Amniotic stem cell (primary cell): ENCODE measurements at places on chromosomes 5 and 9.

DNA sequence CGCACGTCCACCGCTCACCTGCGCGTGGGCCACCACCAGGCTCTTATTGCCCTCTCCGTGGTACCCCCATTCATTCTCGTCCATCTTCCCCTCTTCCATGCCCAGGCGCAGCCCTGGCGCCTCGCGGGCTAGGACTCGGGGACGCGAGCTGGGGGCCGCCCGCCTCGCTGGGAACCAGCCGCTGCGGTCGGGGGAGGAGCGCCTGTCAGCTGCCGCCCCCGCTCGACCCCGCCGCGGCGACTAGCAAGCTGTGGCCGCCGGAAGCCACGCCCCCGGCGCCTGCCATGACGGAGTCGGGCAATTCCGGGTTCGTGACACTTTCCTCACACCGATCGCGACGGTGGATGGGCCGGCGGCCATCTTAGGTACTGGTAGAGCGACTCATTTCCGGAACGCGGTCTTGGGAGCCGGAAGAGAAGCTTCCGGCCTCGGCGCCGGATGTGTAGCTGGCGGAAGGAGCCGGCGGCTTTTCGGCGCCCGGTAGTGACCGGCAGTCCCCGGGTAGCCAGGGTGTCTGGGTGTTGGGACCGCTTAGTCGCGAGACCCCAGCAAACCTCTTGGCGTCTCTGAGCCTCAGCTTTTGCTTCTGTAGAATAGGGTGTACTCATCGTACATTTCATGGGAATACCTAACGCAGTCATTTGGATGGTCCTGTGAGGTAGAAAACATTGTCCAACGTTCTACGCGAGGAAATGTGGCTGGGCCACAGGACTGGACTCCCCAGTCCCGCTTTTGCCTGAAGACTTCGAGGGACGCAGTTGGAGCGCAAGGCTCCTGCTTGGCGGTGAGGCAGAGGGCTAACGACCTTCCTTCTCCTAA is at the start of gene IPPK:
IPPK (minus strand) TSS at position 242 of the 819 bp plus-strand sequence; CDS start at position 99, 143 bp downstream.
- peak; percentile 97 for DNase-seq

DNA sequence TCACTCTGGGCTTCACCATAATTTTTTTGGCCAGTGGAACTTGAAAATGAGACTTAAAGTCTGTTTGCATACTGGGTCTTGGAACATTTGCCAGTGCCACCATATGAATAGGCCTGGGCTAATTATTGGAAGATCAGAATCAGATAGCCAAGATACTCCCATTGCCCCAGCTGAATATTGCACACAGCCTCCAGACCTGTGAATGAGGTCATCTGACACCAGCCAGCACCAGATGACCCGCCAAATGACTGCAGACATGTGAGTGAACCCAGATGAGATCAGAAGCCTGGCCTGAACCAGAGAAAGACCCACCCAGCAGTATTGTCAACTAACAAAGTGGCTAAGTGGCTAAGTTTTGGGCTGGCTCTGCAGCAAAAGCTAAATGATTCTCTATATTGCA is 220.5 kb upstream of the MPDZ start:
- DNase-seq = no peak

GRCh38 chr9:4099976-4100735 is 199.7 kb downstream of the GLIS3 start:
- DNase-seq = no peak

GRCh38 chr5:68258531-68258930 is 43.0 kb downstream of the PIK3R1 start:
- no peak for DNase-seq

DNA sequence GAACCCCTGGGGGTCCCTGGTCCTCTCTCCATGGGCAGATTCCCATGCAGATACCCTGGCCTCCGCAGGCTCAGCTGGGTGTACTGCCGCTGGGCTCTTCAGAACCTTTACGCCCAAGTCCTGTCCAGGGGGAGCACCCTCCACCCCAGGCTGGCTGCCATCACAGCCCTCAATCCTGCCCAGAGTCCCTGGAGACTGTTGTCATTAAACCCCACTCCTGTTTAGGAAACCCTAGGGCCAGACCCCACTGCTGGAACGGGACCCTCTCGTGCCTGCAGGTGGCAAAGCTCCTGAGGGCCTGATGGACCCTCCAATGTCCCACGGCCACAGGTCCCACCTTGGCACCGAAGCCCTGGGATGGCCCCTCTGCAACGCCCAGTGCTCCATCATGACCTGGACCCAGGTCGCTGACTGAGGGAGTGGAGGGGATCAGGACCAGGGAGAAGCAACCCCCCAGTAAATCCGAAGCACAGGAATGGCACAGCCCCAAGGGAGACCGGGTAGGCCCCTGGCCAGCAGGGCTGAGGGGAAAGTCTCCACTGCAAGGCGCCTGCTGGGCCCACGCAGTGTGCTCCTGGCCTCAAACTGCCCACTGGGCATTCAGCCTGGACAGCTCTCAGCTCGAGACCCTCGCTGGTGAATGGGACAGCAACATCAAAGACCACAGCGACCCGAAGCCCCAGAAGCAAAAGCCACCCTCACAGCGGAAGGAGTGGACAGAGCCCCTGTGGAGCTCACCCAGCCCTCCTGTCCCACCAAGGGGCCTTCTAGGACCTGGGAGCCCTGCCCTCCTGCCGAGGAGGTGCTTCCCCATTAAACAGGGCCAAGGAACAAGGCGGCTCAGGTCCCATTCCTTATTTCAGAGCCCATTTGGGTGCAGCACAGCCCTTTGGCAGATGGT is 8.3 kb downstream of the ZDHHC11B start:
- no peak for DNase-seq

DNA sequence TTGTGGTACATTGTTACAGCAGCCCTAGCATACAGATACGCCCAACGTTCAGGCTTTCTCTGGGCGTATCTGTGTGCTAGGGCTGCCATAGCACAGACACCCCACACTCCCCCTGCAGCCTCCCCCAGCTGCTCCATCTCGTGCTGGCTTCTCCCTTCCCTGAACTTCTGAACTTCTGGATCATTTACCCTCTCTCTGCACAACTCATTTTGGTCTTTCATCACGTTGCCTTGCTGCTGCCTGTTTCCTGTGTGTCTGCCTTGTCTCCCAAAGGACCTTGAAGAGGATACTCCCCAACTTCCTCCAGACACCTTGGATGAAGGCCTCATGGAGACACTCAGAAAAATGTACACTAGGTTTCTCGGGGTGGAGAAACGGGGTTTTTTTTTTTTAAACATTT is 37.3 kb downstream of the SLIT3 start:
- DNase-seq = no peak

DNA sequence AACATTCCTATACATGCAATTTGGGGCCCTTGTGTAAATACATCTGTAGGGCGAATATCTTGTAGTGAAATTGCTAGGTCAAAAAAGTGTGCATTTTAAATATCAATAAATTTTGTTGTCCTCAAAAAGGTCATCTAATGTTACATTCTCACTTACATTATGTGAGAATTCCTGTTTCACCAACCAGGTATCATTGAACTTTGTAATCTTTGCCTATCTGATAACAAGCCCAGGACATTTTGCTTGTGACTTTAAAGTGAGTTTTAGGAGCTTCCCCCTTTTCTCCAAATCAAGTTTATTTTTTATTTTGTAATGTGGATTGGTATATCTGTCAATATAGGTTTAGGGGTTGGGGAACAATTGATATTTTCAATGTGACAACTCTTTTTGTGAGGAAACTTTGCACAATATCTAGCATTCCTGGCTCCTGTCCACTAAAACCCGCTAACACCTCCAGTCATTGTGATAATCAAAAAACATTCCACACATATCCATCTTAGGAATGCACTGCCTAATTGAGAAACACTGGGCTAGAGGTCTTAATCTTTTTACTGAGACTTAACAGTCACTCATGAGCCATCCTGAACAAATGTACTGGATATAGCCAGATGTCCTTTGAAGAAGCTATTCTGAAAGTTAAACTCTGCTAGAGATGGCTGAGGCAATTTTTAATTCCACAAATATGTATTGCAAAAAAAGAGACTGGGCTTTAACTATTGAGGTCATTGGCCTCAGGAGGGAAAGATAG is 72.5 kb upstream of the SLC1A1 start:
- no peak for DNase-seq
